ENCODE measurements at places on chromosomes 6 and 20.

- no peak for DNase-seq
Measured at GRCh38 chr6:87293526-87293925, 28.9 kb upstream of the SMIM8 start.

DNA sequence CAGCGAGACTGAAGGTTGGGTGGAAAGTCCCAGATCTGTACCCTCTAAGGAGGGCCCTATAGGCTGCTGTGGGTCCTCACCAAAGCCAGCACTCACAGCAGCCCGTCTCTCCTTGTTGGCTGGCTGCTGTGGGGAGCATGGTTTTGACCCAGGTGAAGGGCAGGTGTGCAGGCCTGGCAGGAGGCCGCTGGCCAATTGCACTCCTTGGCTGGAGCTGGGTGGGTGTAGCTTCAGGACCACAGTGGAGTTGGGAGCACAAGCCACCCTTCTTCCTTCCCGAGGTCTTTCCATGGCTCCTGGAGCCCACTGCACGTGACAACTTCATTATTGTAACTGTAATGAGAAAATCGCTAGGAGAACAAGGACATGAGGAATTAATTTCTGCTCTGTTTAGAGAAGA is 287.7 kb upstream of the FOXQ1 start:
- no peak for DNase-seq

- DNase-seq = no peak
Measured at GRCh38 chr20:61674688-61675087, 391.0 kb downstream of the TAF4 start.

DNA sequence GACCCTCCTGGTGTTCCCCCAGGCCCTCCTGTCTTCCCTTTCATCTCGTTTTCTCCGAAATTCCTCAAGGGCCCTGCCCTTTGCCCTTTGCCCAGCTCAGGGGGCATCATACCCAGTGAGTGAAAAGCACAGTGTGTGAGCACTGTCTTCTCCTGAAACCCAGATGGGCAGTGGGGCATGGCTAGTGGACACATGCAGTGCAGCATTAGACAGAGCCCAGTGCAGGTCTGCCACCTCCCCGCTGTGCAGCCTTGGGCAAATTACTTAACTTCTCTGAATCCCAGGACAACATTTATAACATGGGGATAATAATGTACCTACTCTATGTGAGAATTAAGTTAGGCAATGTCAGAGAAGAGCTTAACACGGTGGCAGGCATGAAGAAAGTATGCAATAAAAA is 1.3 kb downstream of the PRND start:
- DNase-seq = no peak

- no peak for DNase-seq
Measured at GRCh38 chr20:58251979-58252591, 23.6 kb upstream of the ANKRD60 start.

DNA sequence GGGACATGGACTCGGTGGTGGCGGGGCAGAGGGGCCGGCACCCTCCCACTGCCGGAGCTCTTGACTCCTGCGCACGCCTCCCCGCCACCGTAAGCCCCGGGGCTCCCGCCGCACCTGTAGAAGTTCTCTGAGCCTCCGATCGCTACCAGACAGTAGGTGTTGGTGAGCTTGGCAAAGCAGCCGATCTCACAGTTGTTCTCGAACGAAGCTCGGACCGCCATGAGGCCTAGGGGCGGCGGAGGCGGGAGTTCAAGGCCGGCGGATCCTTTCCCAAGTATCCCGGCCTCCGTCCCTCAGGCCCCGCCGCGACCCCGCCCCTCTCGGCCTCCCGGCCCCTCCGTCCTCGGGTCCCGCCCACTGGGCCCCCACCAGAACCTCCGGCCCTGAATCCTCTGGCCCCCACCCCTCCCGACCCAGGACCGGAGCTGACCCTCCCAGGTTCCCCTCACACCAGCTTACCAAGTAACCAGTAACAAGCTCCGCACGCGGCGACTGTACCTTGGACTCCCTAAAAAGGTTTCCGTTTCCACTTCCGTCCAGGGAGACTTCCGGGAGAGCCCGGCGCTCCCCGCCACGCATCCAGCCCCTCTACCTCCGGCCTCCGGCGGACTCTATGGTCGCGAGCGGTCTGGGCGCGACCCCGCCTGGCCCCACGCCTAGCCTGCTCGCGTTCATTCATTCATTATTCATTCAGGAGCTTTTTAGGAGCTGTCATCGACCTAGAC is at the start of gene EIF6:
Gene EIF6 (minus strand): TSS at position 506 of the 725 bp plus-strand sequence. CDS start 285 bp downstream, at position 221.
- DNase-seq = peak; percentile 88

DNA sequence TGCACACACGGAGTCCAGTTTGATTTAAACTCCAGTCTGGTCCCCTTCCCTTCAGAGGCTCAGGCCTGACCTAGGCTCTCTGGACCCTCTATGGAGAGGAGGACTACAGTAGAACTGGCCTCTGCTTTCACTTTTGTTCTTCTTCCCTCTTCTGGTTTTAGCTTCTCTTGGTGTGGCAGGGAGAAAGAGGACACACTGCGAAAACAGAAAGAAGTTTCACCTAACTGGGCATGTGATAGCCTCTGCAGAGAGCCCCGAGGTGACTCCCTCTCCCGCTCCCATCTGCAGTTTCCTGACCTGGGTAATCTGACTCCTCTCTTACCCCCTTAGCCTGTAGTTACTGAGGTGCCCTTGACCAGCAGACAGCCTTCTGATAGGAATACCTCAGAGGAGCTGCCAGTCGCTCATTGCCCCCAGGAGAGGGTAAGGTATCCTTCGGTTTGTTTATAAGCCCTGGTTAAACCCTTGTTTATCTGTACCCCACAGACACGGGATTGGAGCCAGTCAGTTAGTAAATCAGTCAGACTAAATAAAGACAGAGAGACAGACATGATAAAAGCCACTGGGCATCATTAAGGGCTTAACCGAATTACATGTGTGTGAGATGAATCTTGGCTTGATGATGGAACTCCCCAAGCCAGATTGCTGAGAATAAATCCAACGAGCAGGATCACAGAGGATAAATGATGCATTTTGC is 12.0 kb upstream of the DTNBP1 start:
- DNase-seq = no peak

DNA sequence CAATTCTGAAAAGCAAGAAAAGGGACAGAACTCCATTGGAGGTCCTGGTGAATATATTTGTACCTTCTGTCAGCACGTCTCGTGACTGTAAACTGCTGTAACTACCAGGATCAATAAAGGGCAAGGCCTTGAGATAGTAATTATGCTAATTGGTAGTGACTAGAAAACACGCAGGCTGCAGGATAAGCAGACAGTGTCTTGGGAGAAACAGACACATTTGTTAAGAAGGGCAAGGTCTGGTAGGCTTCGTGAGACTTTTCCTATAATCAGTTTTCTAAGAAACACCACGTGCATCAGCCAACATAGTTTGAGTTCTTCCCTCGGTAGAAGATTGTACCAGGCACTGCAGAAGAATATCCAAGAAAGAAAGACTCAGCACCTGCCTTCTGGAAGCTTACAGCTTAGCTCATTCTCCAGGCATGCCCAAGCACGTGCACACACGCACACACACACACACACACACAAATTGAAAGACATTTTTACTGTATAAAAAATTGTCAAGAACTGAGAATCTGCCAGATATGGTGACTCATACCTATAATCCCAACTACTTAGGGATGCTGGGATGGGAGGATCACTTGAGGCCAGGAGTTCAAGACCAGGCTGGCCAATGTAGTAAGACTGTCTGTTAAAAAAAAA is 167.0 kb upstream of the SASH1 start:
- DNase-seq = no peak

GRCh38 chr6:14086701-14087100 is 30.9 kb upstream of the CD83 start:
- no peak for DNase-seq

DNA sequence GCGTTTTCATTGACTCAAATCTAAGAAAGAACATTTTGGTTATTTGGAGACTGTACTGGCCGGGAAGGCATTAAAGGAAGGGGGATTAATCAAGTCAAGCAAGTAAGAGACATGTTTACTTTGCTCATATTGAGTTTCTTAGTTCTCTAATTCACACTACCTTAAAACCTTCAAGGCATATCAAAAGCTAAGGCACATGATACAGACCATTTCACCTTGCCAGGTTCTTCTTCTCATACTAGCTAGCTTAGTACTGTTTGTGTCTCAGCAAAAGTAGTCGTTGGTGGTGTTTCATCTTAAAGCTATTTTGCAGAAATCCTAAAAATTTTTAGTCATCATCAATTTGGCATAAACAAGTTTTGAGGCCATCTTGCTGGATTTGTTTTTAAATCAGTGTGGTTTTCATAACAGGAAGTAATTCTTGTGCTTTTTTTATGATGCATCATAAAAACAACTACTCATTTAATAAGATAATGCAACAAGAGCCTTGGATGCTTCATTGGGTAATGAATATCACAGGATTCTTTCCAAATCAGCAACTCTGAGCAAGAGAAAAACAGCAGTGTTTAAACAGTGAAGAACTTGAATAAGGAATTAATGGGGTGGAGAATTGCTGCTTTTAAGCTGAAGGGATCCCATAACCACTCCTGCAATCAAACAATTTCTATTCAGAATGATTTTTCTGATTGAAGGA is 425.3 kb downstream of the EPM2A start:
- peak; percentile 23 for DNase-seq

GRCh38 chr20:38880952-38881735 is 45.1 kb upstream of the FAM83D start:
- DNase-seq = no peak

Measured in NCI-H2081 (cell line).